T47D (cell line): ENCODE measurements at places on chromosomes 1 and 21.
A peak's percentile ranks its signal among the peaks of the same experiment; 100 is the strongest.

GRCh38 chr1:63124666-63125191 lies 197.6 kb upstream of the FOXD3 start:
- no peak for DNase-seq

GRCh38 chr1:72439036-72439435 lies 156.7 kb upstream of the NEGR1 start:
- DNase-seq, result no peak

- DNase-seq, result no peak
These were observed 85.2 kb upstream of the ACTL8 start for GRCh38 chr1:17669866-17670451.

- peak; percentile 63 for DNase-seq
These were observed 4.9 kb upstream of the SLC44A5 start for GRCh38 chr1:75615613-75616435.

DNA sequence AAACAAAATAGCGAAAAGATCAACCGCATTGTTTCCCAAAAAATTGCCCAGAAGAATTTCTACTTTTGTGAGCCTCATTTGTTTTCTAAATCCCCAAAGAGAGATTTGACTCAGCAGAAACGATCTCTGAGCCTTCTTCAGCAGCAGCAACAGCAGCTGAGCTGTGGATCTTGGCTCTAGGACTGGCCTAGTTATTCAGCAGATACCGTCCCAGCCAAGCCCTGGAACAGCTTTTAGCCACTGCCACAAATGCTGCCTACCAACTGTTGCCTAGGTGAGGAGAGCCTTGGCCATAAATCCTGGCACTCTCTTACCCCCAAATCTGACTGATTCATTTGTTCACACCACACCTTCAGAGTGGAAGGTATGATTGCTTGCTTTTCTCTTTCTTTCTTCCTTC lies 320.1 kb downstream of the TGFB2 start:
- peak; percentile 29 for DNase-seq

DNA sequence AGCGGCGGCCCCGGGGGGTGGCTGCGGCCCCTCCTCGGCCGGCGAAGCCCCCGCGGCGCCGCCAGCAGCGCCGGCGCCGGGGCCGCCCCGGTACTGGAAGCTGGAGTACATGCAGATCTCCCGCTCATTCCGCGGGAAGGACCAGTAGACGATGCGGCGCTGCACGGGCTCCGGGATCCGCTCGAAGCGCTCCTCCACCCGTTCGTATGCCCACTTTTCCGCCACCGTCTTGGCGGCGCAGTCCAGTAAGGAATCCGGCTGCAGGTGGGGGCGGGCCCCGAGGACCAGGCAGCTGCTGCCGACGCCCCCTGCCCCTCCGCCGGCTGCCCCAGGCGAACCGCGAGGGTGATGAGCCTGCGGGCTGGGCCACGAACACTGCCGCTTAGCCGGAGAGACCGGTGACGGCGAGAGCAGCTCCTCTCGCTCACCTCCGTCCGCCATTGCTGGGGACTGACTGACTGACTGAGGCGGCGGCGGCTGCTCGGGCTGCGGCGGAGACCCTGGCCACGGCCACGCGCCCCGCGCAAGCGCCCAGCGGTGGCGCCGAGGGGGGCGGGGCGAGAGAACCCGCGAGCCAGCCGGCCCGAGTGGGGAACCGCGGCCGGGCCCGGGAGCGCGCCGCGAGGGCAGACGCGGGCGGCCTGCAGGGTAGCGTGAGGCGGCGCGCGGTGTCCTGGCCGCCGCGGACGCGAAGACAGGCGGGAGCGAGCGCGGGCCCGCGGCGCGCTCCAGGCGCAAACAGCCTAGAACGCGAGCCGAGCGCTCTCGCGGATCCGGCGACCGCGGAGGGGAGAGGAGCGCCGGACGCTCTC lies at the start of gene ZSWIM5:
Gene ZSWIM5 (minus strand): TSS at position 696 of the 812 bp plus-strand sequence. CDS start 255 bp downstream, at position 441.
- peak; percentile 78 for DNase-seq

DNA sequence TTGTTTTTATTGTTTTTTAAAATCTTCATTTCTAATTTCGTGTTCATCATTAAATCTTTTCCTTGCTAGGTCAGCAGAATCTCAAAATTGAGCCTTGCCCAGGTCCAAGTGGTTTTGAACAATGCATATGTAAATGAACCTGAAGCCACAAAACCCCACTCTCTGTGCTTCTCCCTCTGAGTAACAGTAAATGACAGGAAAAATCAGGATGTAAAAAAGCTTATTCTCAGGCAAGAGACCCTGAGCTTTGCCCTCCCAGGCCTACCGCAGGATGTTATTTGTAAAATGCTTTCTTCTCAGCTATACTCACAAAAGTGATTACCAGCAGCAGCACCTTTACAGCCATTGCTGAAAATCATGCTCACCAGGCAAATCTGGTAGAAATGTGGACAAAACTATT lies 47.6 kb downstream of the TYW3 start:
- DNase-seq, result no peak

- DNase-seq, result no peak
These were observed 13.5 kb upstream of the SUMO3 start for GRCh38 chr21:44831227-44831860.

DNA sequence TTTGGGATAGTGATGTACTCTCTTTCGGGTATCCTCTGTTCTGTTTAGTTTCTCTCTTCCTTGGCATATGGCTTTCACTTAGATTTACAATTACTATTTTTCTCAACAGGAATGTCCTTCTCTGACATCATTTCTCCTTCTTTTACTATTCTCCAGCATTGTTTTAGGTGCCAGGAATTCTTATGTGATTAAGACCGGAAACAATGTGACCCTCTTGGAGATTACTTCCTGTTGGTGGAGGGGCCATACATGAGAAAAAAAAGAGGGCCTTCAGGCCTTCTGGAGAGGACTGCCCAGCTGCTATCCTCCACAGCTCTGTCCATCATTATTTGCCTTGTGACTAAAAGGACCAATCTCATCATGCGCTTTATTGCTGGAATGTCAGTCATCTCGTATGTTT lies 50.4 kb upstream of the ADAMTS5 start:
- DNase-seq, result no peak

GRCh38 chr1:30645807-30646206 lies 77.6 kb downstream of the MATN1 start:
- no peak for DNase-seq

GRCh38 chr1:85375493-85375892 lies 89.5 kb downstream of the DDAH1 start:
- no peak for DNase-seq

- no peak for DNase-seq
These were observed 348.7 kb downstream of the RPS6KC1 start for GRCh38 chr1:213399695-213400094.

- DNase-seq, result no peak
These were observed 50.6 kb downstream of the TNFRSF8 start for GRCh38 chr1:12113433-12114339.

DNA sequence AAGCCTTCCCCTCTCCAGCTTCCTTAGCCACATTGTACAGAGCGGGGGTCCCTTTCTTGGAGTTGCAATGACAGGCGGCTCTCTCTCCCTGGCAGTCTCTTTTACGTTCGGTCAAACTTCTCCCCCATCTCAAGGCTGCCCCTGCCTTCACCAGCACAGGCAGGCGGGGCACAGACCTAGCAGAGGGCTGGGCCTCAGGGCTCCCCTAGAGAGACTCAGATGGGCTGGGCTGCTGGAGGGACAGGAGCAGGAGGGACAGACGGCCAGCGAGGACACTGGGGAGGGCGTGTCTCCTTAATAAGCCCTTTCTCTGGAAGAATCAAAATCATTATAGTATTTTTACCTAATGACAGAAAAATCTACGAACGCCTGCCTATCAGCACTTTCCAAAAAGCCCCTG lies 79.6 kb downstream of the CASZ1 start:
- no peak for DNase-seq

DNA sequence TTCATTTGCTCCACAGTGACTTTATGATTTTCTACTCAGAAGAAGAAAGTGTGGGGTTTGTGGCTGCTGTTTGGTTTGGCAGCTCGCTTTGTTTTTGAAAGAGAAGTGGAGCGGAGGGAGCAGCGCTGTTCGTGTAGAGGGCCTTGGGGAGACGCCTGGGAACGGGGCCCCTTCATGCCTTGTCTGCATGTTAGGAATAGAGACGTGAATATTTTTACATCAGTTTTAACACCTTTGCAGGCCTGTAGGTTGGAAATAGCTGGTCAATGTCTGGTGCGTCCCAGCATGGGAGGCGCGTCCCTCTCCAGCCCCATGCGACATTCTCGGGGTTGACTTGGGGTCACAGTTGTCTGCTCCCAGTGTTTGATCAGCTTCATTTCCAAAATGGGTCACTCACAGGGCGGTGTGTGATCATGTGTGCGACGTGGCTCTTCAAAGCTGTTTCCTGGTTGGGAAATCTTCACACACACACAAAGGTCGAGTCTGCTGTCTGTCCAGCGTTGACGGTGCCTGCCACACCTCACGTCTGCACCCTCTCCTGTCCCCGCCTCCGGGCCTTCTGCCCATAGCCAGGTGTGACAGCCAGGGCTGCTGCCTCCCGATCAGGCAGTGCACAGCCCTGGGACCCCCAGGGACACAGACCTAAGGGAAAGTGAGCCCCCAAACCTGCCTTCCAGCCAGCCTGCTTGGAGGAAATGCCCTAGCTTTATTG lies 149.2 kb downstream of the PSMG1 start:
- no peak for DNase-seq
